ENCODE measurements at places on chromosomes 11 and 22.

DNA sequence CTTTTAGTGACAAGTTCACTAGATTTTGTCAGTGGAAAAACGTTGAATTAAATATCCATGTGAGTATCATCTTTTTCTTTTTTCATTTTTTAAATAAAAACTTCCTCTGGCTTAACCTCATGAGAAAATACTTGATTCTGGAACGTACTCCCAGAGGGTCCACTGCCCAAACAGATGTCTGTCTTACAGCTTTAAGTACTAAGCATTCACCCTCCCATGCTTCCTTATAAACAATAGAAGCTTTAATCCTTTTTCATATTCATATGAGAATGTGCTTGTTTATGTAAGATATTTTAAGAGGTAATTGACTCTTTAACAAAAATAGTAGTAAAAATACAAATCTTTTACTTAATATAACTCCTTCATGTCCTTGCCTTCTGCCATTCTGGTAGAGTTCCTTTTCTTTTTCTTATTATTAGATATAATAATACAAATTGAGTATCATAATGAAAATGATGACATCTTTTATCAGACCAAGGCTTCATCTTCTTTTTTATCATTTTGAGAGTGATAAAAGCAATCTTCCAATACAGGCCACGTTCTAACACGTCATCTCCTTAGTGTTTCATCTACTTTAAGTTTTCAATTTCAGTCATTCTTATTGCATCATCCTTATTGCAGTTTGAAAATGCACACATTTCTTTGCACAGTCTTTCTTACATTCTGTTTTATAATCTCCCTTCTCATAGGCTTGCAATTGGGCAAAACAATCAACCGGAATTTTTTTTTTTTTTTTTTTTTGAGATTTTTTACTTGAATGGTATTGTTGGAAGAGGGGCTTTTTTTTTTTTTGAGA, 69.5 kb upstream of the MYO18B start:
- DNase-seq = no peak

DNA sequence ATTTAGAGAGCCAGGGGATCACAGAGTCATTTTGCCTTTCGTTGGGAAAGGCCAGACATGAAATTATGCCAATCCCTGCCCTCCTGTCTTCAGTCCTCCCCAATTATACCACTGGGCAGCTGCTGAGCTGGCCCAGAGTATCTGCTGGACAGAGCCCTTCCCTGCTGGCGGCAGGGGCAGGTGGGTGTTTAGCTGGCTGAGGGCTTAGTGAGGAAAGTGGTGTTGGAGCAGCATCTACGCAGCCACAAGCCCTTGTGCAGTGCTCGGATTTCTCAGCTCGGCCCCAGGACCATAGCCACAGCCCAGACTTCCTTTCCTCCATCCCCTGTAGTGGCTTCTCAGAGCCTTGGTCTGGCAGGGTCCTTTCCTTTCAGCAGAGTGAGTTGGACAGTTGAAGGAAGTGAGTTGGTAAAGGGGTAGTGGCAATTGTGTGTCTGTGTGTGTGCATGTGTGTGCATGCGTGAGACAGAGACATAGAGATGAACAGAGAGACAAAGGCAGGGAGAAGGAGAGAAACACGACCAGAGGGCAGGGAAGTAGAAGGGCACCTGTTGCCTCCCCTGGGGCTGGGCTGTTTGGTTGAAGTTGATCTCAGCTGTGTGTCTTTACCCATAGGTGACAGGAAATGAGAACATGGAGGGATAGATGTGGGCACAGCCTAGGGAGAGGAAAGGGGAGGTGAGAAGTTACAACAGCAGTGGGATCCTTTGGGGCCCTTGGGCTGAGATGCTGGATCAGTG, 66.2 kb downstream of the GRIK4 start:
- no peak for DNase-seq

- no peak for DNase-seq
These were observed 460.9 kb upstream of the LRRC4C start for GRCh38 chr11:41920374-41920773.

- DNase-seq = no peak
These were observed 47.7 kb upstream of the HTATIP2 start for GRCh38 chr11:20315800-20316199.

GRCh38 chr11:71977743-71978418, 20.8 kb upstream of the IL18BP start:
- DNase-seq = no peak

All from 8988T (cell line).